Globus pallidus (tissue), 1 donor: ENCODE measurements at places on chromosomes 2 and 18.

GRCh38 chr18:10979411-10979810 lies 170.0 kb downstream of the PIEZO2 start:
- DNase-seq = no peak

DNA sequence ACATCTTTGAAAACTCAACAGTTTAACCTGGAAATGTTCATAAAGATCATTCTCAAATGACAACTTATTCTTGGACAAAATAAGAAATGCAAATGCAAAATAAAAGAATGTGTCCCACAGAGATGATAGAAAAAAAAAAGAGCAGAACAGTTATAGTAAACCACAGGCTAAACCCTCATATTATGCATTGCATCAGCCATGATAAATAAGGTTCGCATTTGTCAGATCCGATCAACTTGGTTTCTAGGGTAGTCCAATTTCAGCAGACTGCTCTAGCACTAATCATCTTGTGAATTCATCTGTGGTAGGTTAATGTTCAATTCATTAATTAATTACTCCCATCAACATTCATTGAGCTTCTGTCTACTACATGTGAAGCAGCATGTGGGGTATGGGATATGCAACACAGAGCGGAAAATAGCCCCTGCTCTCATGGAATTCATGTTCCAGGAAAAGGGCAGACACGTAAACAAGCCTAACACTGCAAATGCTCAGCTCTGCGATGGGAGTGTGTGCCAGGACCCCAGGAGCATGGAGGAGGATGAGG lies 316.2 kb upstream of the REV1 start:
- DNase-seq = no peak

- no peak for DNase-seq
Observed at GRCh38 chr2:30421604-30422443, 25.2 kb upstream of the LCLAT1 start.

DNA sequence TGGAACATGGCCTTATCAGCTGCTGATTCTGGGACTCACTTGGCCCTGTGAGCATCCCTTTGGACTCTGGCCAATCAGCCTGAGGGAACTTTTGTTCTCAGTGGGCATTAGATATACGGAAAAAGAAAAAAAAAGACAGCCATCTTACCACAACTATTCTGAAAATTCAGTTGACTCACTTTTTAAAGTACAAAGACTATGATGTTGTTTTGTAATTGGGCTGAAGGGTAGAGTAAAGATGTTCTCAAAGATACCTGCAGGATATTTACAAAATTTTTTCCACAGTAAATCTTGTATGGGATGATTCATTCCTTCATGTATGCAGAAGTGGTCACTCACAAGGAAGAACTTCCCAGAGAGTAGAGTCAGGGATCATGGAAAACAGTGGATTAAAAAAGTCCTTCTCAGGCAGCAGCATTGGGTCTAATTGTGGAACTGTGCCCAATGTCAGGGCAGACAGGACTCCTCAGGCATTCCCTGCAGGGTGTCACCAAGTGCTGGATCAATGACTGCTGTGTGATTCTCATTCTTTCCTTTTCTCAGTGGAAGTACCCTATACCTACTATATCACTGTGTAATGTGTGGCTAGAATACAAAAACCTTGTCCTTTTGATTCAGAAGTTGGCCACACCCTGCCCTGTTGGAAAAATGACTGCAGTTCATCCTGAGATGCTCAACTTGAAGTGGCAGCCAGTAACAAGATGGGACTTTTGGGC lies 35.4 kb downstream of the SULT1C4 start:
- no peak for DNase-seq

- no peak for DNase-seq
Observed at GRCh38 chr2:12002215-12002614, 255.8 kb downstream of the LPIN1 start.

GRCh38 chr2:84556190-84556589 lies 39.9 kb downstream of the DNAH6 start:
- DNase-seq = no peak

DNA sequence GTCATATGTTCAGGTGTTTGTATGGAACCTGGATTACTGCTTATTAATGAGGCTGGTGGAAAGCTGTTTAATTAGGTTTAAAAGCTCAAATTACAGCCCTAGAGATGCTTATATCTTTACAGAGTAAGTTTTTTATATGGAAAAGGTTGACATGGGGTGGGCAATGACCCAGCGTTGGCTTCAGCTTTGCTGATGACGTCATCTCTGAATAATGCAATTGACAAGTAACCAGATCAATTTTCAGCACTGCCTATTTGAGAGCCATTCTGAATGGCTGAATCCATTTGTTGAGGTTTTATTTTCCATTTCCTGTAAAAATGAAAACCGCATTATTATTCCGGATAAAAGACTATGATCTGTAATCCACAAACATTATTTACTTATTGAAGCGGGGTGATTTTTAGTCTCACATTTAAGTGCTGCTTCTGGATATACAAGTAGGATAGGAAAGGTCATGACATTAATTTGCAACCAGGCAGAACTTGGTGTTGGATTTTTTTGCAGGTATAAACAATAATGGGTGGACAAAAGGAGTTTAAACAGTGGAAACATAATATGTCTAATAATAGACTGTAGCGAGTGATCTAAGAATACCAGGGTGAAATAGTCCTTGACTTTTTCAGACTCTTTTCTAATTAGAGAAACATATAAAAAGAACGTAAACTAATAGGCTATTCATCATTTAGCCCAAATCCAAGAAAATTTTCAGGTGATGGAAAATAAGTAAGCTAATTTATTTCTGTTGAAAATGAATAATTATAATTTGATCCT lies 2.7 kb downstream of the PPP1R1C start:
- no peak for DNase-seq

DNA sequence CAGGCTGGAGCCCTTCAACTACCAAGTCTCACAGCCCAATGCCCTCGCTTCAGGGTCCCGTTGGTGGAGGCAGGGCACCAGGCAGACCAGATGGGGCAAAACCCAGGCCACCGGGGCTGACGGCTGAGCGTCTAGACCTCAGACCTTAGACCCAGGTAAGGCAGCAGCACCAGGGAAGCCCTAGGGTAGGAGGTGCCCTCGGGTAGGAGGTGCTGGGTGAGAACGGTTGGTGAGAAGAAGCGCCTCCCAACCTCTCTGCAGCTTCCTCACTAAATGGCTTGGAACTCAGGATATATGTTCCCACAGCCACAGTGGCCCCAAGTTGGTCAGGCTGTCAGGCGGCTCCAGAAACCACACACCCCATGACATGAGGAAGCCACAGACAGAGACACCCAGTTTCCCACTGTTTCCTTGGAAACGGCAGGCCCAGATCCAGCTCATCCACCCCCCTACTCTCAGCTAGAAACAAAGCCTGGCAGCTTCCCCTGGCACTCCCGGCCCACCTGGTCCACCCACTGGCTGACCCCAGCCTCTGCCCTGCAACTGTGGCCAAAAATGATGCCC lies 13.1 kb upstream of the MLPH start:
- no peak for DNase-seq

DNA sequence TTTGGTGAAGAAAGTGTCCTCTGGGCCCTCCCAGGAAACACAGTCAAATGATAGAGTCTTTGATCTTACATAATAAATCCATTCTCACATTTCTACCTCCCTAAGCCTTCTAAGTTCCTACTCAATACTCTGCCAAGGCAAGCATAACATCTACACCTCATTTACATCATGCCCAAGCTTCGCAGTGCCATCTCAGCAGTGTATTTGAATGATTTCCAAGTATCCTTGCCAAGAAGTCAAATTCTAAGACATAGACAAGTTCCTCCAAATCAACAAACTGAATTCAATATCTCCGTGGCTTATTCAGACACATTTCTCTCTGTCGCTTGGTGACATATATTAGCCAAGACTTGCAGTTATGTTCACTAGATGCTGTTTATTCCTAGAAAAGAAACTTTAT lies 8.1 kb upstream of the MLPH start:
- DNase-seq = no peak

- DNase-seq = no peak
Observed at GRCh38 chr2:5482929-5483331, 209.3 kb upstream of the SOX11 start.

DNA sequence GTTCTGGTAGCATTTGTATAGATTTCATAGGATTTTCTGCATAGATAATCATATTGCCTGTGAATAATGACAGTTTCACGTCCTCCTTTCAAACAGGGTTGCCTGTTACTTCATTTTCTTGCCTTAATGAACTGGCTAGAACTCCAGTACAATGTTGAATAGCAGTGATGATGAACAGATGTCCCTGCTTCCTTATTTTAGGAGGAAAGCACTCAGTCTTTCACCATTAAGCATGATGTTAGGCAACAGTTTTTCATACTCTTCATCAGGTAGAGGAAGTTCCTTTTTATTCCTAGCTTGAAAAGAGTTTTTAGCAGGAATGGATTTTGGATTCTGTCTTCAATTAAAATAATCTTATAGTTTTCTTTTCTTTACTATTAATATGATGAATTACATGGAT lies 39.7 kb downstream of the C2orf76 start:
- no peak for DNase-seq

GRCh38 chr2:51511002-51511401 lies 479.1 kb upstream of the NRXN1 start:
- peak; percentile 49 for DNase-seq

DNA sequence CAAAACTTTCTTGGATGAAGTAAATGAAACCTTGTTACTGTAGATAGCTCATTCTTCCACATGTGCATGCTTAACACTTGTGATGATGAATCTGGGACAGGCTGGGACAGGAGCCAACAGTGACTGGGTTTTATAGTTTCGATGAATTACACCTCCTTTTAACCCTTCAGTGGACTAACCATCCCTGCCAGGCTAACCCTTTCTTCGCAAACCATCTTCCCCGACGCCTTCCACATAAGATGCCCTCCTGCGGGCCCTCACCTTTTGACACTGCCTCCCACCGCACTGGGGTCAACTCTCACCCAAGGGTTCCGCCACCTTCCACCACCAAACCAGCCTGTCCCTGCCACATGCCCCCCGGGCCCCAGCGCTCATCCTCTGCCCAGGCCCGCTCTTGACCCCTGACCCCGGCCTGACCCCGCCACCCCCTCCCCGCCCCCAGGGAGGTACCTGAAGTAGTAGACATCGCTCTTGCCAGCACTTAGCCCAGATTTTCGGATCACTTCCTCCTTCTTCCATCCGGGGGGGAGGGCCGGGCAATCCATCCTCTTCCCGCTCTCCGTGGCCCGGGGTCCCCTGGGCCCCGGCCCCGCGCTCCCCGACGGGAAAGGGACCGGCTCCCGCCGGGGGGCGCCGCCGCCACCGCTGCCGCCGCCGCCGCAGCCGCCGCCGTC lies 764 bp downstream of the MBD2 start:
- DNase-seq = peak; percentile 24

- DNase-seq = no peak
Observed at GRCh38 chr18:2009942-2010697, 561.2 kb downstream of the METTL4 start.

GRCh38 chr2:36615222-36615621 lies 17.3 kb upstream of the FEZ2 start:
- DNase-seq = no peak

- no peak for DNase-seq
Observed at GRCh38 chr2:123693836-123694235, 331.3 kb upstream of the CNTNAP5 start.

GRCh38 chr2:120988700-120989511 lies 253.2 kb downstream of the GLI2 start:
- DNase-seq = no peak

GRCh38 chr2:68428126-68428525 lies 39.0 kb downstream of the FBXO48 start:
- no peak for DNase-seq

- no peak for DNase-seq
Observed at GRCh38 chr2:181780047-181780651, 99.8 kb upstream of the NEUROD1 start.

GRCh38 chr2:157059036-157059435 lies 198.5 kb upstream of the GALNT5 start:
- no peak for DNase-seq

DNA sequence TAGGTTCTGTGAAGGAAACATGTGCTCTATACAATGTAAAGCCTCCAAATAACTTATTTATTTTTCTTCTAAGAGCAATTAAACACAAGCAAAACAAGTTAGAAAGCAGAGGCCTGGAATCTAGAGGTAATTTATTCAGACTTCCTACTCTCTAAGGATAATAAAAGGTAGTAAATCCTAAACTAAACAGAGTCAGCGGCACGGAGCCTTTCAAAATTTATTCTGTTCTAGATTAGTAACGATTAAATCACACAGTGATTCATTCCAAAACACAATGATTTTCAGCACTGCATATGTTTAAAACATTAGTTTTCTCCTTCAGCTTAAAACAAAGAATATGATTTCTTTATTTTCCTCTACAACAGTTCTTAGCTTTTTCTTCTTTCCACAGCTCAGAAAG lies 160.9 kb downstream of the FBXO15 start:
- DNase-seq = no peak

GRCh38 chr18:48866028-48866733 lies 84.6 kb downstream of the SMAD7 start:
- DNase-seq = peak; percentile 77

GRCh38 chr18:58313491-58314032 lies 269.5 kb downstream of the NEDD4L start:
- no peak for DNase-seq

DNA sequence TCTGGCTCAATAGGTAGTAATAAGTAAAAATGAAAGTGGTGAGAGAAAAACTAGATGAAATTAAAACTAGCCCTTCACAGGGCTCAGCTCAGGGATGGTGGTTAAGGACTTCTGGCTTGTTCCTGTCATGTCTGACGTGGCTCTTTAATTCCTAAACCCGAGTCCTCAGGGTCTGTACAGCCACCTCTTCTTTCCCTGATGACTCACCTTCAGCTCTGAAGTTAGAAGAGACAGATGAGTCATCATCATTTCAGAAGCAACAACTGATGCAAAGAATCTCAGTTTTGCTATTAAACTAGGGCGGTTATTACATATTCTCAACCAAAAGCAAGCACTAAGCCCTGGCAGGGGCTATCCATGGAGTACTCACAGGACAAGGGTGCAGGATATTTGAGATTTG lies 24.0 kb upstream of the ITGB6 start:
- DNase-seq = no peak

- DNase-seq = peak; percentile 72
Observed at GRCh38 chr18:42053188-42053781, 98.3 kb downstream of the PIK3C3 start.

- no peak for DNase-seq
Observed at GRCh38 chr2:170155723-170156253, 22.2 kb upstream of the MYO3B start.

DNA sequence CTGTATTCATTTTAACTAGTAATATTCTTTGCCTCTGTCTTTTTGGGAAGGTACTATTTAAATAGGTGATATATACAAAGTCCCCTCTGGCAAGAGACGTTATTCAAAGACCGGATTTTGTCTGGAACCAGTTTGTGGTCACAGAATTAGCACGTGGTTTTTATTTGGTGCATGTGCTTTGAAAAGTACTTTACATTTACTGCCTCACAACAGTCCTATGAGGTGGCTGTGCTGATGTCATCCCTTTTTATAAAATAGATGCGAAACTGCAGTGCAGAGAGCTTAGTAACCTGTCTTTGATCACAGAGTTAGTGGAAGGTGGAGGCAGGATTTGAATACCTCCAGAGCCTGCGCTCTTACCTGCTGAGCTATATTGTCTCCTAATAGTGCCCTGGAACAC lies 4.0 kb downstream of the LPIN1 start:
- no peak for DNase-seq
